NAMALWA (cell line): ENCODE measurements at places on chromosomes 7 and 10.

GRCh38 chr7:36181668-36182067, 28.6 kb downstream of the EEPD1 start:
- DNase-seq, result no peak

DNA sequence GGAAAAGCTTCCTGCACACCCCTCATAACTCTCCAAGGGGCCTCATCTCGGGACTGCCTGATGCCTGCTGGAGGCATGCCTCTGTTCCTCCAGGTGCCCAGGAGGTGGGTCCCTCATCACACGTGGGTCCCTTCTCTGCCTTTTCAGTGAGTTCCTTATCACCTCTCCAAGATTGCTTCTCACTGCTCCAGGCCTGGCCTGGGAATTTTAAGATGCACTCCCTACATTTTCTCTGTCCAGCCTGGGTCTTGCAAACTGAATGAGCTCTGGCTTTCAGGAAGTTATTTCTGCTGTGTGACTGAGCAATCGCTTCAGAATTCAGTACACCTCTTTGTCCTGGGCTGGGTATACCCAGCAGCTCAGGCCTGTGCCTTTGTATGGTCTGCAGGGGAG, 43.8 kb downstream of the LRRC18 start:
- no peak for DNase-seq

DNA sequence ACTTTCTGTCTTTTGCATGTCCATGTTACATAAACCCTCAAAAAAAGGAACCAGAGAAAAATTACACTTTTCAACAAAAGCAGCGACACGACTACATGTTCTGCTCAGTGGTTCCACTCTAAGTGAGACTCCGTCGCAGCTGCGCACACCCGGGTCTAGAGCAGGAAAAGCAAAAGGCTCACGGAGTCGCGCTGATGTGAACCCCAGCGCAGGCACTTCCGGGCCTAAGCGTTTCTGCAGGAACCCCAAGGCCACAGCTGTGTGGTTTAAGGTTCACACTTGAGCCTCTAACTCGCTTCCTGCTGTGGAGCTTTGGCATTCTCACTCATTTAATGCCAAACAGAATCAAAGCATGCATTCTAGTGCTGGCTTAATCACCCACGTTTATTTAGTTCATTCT, 240.3 kb downstream of the DNAJB6 start:
- no peak for DNase-seq

DNA sequence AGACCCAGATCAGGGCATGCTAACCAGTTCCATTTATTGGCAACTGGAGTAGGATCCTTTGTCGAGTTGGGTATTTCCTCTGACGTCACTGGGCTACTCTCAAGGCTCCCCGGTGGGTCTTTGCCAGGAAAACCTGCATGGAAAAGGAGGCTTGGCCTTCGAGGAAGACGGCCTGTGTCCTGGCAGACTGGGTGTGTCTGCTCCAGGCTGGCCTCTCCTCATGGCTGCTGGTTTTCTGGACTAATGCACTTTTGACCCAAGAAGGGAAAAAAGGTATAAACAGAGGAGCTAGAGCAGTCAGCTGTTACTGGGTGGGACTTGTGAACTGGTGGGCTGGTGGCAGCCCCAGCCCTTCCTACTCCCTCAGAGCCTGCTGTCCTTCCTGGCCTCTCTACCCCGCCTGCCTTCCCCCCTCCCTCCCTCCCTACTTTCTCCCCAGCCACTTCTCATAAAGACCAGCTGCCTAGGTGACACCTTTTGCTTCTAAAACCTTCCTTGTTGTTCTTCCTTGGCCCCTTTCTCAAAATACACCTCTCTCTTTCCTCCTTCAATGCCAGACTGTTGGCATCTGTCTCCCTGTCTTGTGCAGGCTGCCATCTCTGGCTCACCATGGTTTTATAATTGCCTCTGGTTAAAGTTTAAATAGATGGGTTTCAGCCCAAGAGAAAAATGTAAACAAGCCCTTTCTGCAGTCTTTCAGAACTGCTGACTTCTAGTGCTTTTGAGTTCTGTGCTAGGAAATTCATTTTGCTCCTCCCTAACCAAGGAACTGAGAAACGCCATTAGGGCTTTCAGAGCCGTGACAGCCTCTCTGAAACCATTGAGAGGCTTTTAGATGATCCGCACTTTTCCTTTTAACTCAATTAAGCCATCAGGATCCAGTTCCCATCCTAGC, 101.8 kb upstream of the MKLN1 start:
- DNase-seq, result no peak

DNA sequence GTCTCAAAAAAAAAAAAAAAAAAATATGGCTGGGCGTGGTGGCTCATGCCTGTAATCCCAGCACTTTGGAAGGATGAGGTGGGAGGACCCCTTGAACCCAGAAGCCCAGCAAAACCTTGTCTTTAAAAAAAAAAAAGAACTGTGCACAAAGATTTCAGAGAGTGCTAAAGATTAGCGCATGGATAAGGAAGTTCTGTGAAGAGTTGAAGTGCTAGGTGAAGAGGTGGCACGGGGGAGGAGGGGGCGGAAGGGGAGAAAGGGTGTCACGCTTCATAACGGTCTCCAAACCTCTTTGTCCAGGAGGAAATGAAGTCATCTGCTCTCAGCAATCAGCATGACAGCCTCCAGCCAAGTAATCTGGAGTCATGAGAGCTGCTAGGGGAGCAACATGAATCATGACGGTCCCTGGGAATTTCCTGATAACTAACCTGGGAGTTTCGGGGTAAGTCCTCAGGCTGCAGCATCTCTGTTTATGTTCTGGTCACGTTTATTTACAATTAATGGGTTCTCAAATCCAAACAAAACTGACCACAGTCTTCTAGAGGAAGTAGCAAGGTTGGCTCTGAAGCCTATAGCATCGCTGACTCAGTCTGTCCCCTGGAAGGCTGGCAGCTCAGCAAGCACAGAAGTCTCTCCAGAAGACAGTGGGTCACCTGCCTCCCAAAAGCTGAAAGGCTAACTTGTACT, 1.9 kb upstream of the PLAU start:
- no peak for DNase-seq

DNA sequence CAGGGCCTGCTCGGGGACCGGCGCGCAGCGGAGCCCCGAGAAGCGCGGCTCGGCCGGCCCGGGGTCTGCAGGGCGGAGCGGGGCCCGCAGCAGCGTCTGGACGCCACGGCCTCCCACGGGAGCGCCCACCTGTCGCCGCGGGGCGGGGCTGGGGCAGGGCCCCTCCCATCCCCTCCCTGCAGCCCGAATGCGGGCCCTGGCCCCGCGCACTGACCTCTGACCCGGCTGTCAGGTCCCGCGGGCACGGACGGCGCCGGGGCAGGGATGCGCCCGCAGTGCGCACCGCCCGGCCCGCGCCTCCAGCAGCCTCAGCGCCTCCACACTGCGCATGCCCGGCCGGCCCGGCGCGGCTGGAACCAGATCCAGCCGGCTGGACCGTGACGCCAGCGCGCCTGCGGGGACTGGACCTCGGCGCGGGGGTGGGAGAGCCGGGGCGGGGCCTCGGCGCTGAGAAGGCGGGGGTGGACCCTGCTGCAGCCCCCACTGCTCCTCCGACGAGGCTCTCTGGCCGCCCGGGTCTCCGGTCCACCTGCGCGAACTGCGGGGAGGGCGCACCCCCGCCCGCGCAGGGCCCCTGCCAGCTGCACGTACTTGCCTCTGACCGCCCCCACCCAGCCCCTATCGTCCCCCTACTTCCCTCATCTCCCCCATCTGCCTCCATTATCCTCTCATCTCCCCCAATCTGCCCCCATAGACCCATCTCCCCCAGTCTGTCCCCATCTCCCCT, 16.1 kb upstream of the GPR146 start:
- DNase-seq, result peak; percentile 86

GRCh38 chr7:57641521-57642067, 191.6 kb downstream of the ZNF716 start:
- DNase-seq, result no peak

DNA sequence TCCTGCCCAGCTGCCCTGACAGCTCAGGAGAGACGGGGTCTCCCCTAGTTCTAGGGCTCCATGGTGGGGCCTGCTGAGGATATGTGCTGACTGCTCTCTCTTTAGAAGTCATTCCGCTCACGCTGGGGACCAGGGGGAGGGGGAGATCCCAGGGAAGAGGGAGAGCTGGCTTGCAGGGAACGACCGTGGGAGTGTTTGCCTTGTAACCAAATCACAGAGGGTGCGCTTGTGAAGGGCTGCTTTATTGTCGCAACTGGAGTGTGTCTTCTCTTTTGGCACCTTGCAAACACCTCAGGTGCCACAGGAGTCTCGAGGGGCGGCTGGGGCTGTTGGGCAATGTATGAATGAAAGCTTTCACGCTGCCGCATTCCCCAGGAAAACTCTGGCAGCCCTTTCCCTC, 531.3 kb upstream of the MKI67 start:
- no peak for DNase-seq

GRCh38 chr7:155874411-155874810, 62.1 kb upstream of the SHH start:
- no peak for DNase-seq

DNA sequence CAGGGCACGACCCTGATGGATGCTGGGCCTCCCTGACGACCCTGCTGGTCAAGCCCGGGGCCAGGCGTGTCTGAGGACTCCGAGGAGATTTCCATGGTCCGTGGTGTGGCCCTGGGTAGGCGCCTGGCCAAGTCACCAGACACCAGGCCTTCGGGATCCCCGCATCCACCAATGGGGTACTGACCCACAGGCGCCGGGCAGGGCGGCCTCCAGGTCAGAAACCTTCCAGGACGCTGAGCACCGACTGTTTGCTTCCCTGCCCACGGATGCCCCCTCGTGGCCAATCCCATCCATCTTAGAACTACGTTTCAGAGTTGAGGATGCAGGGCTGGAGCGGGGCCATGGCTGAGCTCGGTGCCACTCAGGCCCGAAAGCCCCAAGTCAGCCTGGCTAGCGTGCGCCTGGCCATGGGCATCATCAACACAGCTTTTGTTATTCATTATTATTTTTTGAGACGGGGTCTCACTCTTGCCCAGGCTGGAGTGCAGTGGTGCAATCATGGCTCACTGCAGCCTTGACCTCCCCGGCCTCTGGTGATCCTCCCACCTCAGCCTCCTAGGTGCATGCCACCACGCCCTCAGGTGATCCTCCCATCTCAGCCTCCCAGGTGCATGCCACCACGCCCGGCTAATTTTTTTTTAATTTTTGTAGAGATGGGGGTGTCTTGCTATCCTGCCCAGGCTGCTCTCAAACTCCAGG, 7.1 kb upstream of the AMZ1 start:
- peak; percentile 78 for DNase-seq

GRCh38 chr7:16734148-16734726, 19.3 kb upstream of the TSPAN13 start:
- no peak for DNase-seq

- peak; percentile 70 for DNase-seq
Measured at GRCh38 chr7:90596671-90597562, 796 bp downstream of the CDK14 start.

DNA sequence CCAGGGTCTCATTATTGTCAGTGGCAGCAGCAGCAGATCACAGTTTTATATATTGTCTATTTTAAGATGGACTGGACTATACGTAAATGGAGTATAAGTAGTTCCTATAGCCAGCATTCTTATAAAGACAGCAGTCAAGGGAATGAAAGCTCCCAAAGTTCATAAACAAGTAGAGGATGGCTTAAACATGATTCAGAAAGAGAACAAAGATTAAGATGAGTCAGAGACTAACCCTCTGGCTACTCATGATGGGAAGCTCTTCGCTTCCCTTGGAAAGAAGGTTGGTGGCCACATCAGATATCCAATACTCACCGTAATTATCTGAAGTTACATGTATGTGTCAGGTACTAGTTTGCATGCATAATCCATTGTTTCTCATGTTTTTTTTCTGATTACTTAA, 277.0 kb downstream of the INHBA start:
- no peak for DNase-seq

GRCh38 chr7:155553871-155554270, 7.5 kb upstream of the CNPY1 start:
- no peak for DNase-seq

GRCh38 chr7:31493714-31494181, 20.1 kb upstream of the ITPRID1 start:
- no peak for DNase-seq

DNA sequence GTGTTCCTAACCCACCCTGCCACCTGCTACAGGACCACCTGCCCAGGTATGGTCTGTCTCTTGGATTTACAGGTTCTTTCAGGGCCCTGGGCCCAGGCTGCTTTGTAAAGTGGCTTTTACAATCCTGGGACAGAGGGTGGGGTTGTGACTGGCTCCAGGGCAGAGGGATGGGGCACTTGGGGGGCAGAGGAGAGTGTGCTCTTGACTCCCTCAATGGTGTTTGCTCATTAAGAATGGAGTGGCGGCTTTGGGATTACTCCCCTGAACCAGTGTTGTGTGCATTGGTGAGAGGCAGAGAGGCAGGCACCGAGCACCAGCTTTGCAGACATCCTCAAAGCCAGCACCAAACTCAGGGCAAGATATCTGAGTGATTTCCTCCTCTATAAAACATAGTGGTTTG, 43.5 kb downstream of the VWA2 start:
- no peak for DNase-seq

DNA sequence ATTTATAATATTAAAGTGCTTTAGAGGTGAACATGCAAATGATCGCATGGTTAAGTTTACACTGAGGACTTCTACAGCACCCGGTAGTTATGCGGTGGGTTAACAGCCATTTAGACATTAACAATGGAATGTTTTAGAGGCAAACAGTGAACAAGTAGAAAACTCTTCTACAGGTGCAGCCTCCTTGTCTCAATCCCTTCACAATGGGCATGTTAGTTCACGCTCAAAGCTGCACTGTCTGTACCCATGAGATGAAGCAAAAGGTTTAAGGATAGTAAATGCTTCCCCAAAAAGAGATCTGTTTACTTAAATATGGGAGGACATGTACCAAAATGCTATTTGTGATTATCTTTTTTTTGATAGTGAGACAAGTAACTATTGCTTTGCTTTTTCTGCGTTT, 25.1 kb downstream of the PUS7 start:
- DNase-seq, result no peak

DNA sequence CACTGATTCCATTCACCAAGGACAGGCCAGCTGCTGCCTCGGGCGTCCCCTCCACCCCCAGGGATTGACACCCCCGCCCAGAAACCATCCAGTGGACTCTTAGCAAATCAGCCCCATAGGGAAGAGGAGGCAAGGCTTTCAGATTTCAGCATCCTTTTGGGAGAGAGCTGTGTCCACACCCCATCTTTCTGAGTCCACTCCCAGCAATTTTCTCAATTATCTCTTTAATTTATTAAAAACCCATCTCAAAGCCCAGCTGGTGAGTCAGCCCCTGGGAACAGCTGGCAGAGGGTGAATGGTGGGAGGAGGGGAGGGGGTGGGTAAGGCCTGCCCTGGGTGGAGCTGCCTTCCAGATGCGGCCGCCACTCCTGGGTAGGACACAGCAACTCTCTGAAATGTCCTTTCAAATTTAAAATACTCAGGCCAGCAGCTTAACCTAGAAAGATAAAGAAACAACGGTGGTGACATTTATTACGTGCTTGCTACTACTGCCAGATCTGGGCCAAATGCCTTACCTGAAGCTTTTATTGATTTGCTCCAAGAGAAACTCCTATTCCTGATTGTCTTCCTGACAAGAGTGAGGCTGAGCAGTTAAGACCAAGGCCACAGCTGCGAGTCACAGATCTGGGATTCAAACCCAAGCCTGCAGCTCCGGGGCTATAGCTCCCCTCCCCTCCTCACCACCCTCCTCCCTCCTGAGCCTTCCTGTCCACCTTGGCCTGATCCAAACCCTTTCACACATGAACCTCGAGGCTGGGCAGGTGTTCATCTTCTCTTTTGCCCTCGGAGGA, 120.4 kb downstream of the RGS10 start:
- DNase-seq, result no peak
